Smooth muscle cell of the brain vasculature (primary cell): ENCODE measurements at places on chromosomes 6 and 20.

DNA sequence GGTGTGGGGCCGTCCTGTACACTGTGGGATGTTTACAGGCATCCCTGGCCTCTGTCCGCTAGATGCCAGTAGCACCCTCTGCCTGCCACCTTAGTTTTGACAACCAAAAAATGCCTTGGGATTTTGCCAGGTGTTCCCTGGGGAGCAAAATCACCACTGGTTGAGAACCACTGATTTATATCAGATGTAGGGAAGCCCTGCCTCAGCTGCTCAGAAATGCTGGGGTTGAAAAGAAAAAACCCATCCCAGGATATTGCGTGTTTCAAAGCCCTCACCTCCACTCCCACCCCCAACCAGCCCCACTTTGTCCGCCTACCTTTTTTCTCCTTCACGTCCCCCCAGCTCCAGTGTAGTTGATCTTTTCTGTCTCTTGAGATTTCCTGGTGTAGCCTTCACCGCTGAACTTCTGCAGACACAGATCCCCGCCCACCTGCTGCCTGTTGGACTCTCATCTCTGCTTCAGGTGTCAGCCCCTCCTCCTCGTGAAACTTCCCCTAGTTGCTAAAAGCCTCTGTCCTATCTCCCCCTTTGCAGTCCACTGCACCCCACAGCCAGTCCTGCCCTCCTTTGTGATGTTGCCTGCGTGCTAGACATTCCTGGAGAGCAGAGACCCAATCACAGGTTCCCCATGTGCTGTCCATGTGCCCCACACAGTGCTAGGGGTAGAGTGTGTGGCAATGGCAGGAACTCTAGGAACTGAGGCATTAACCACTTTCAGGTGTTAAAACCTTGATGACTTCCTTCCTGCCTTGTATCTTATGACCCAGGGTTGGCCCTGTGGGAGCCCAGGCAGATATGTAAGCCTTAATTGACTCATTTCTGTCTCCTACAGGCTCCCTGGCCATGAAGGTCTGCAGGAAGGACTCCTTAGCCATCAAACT is 98.9 kb downstream of the TBC1D7 start:
- no peak for DNase-seq

DNA sequence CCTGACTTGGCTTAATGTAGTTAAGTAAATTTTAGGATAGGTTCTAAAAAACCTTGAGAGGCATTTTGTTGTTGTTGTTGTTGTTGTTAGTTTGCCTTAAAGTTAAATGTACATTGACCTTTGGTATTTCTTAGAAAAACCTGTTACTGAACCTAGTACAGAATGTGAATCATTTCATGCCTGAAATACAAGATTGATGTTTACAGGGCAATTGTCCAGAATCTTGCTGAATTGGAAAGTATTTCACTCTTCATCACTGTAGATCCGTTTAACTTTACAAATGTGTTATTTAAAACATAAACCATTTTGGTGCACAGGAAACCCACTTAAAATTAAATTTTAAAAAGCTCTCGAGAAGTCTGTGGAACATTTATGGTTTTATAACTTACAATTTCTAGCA is 75.0 kb downstream of the CEP57L1 start:
- no peak for DNase-seq

- no peak for DNase-seq
These were observed 98.1 kb downstream of the FARS2 start for GRCh38 chr6:5359417-5359816.

DNA sequence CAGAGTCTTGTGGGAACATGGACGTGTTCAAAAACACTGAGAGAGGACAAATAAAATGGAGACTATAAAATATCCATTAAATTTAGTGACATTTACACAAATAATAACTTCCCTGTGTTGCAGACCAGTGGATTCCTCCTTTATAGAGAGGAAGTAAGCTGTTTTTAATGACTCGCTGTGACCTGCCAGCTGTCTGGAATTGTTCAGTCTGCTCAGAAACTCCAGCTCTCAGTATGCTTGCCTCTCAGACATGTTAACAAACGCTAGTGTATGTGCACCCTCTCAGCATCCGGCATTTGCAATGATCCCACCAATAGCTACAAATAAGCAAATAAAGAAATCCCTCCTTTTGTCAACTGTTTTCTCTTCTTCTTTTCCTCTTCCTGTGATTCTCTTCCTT is 158.0 kb upstream of the TCF21 start:
- no peak for DNase-seq

DNA sequence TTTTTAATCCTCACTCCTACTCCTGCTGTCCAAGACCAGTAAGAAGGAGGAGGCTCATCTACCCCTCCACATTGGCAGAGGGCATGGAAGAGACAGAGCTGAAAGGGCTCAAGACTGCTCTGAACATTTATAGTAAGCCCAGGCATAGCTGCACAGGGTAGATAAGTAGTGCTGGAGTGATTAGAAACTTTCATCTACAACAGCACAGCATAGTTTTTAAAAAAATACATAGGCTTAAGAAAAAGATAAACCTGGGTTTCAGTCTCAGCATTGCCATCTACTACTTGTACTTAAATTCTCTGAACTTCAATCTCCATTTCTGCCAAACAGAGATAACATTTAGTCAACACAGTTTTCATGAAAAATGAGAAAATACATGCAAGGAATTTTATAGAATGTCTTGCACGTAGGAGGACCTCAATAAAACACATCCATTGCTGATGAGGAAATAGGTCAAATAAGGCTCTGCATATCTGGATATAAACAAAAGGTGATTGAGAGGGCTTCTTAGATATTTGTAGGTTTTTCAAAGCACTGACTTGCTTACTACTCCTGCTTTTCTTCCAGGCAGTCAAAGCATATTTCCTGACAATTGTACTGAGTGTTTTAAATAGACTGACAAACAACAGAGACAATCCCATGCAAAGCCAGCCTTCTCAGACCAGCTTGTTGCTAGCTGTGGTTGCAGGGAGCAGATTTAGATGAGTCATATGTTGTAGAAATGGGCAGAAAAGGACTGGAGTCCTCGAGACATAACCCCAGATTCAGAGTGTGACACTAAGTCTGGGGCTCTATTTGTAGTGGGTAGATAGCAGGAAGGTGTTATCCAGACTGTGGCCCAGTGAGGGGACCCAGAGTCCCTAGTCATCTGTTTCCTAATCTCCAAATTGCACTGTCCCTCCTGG is 107.4 kb upstream of the TAB2 start:
- DNase-seq, result no peak

DNA sequence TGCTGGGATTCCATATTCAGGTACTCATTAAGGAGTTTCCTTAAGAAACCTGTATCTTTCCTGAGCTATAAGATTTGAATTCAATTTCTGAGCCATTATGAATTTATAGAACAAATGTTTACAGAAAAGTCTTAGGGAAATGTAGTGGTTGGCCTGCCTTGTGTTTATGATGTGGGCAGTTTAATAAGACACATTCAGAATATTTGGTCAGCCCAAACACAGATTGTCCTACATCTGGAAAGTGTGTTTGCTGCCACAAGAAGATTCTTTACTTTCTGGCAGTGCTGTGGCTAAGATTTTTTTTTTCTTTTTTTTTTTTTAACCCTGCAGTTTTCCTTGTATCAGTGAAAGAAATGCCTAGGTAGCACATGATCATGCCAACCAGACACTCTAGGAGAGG is 15.2 kb downstream of the TBX18 start:
- DNase-seq, result no peak

- no peak for DNase-seq
These were observed 4.2 kb upstream of the UBE2J1 start for GRCh38 chr6:89356642-89357170.

GRCh38 chr20:61953037-61954021 is 112.4 kb downstream of the TAF4 start:
- no peak for DNase-seq

- DNase-seq, result no peak
These were observed 97.8 kb upstream of the MRPS10 start for GRCh38 chr6:42315259-42315990.

GRCh38 chr20:51334609-51335008 is 207.9 kb downstream of the NFATC2 start:
- no peak for DNase-seq

GRCh38 chr20:3749689-3750531 is 17.4 kb downstream of the HSPA12B start:
- DNase-seq, result no peak

DNA sequence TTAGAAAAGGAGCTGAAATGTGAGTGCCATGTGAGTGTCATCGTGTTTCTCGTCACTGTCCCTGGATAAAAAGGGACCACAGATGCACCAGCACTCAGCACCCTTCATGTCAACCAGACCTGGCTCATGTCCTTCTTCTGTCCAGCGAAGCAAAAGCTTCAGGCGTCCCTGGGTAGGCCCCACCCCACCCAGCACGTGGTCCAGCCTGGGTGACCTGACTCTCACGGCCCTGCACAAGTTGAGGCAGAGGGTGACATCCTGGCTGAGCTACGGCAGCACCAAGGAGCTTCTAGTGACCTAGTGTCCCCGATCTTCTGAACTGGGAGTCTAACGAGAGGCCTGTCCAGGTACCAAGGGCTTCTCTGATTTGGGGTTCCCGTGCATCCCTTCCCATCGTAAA is 37.8 kb downstream of the PSMG4 start:
- DNase-seq, result no peak

DNA sequence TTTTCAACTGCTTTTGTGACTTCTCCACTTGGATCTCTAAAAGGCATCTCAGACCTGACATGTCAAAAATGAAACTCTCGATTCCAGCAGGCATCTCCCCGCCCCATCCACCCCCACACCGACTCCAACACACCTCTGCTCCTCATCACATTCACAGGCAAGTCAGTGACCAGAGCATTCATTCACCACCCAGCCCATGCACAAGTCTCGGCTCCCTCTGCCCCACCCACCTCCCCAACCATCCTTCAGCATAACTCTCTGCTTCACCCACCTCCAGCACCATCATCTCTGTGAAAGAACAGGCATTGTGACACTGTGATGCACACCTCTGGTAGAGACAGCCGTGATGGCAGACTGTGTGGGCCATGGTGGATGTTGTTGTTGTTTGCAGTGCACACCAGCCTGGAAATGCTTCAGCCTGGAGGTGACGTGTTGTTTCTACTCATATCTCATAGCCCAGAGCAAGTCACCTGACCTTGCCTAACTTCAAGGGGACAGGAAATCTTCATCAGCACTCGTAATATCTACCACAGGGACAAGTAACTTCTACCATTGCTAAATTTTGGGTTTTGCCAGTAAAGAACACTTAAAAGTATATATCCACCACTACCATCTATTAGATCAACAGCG is 56.5 kb downstream of the ANKRD60 start:
- no peak for DNase-seq

DNA sequence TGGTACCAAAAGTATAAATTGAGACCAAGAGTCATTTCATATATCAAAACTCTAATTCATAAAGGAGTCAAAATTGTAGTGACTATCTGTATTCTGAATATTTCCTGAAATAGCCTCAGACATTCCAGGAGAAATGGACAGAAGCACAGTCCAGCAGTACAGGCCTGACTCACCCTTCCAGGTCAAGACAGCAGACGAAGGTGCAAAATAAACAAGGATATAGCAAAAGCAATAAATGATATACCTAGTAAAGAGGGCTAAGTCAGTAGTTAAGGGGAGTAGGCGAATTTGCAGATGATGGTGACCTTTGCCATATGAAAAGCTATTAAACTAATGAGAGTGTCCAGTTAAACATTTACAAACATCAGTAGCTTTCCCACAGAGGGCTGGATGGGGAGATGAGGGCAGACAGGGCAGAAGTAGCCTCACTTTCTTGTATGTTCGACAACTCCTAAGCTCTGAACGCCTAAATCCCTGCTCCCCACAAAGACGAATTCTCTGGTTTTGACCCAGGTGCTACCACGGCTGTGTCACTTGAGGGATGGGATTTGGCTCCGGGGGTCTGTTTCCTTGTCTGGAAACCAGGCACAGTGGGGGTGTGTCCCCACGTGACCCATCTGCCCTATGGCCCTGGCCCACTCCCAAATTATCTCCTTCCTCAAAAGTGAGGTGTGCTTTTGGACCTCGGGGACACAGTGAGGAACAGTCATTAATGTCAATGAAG is 3.6 kb upstream of the SLC52A3 start:
- no peak for DNase-seq

- DNase-seq, result no peak
These were observed 79.5 kb downstream of the KCNB1 start for GRCh38 chr20:49403012-49403411.

GRCh38 chr6:105097288-105097687 is 82.5 kb downstream of the POPDC3 start:
- no peak for DNase-seq

GRCh38 chr6:123352279-123352678 is 284.5 kb downstream of the TRDN start:
- DNase-seq, result no peak

DNA sequence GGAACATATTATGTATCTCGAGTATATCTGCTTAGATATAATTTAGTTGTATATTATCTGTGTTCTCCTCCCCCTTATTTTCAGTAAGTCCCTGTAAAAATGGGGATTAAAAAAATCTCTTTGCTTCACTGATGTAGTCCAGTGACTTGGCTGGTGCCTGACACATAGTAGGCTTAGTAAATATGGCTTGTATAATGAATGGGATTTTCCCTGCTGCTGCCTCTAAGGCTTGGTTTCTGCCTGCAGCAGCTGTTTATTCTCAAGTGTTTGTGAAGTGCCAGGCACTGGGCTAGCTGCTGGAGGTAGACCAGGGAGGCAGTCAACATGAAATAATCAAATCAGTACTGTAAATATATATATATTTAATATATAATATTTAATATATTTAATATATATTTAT is 1.6 kb upstream of the ZFP64 start:
- no peak for DNase-seq

DNA sequence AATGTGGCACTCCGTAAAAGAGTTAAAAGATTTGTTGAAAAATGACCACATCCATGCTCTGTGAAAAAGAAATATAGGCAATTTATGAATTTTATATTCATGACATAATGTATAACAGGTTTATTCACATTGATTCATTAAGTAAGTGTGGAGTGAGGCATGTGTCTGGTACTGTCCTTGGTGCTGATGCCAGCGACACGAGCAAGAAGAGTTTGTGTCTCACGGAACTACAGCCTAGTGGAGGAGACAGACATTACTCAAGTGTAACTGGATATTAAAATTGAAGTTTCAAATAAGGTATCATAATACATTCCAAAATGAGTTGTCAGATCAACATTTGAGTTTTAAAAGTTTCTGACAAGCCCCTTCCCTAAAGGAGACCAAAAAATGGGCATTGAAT is 158.2 kb upstream of the PRND start:
- no peak for DNase-seq

DNA sequence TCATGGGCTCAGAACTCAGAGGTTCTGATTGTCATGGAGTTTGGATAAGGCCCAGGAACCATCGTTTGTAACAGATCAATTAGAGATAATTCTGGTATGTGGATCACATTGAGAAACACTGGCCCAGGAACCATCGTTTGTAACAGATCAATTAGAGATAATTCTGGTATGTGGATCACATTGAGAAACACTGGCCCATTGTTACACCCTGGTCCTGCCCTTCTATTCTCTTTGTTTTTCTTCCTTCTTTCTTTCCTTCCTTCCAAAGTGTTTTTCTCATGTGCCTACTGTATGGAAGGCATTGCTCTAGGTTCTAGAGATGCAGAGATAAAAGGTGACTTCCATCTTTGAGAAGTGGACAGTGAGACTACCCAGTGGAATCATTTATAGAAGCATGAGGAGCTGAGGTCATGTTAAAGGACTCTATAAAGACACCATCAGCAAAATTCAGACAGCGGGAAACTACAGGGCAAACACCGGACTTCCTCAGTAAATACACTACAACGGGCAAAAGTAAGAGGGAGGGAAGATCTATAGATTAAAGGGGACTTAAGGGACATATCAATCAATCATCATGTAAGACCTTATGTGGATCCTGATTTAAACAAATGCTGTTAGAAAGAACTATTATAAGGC is 153.8 kb downstream of the UNC5CL start:
- no peak for DNase-seq

GRCh38 chr6:83985715-83986114 is 47.9 kb upstream of the MRAP2 start:
- no peak for DNase-seq
